ENCODE measurements at places on chromosomes 12 and 14.
A peak's percentile ranks its signal among the peaks of the same experiment; 100 is the strongest.

DNA sequence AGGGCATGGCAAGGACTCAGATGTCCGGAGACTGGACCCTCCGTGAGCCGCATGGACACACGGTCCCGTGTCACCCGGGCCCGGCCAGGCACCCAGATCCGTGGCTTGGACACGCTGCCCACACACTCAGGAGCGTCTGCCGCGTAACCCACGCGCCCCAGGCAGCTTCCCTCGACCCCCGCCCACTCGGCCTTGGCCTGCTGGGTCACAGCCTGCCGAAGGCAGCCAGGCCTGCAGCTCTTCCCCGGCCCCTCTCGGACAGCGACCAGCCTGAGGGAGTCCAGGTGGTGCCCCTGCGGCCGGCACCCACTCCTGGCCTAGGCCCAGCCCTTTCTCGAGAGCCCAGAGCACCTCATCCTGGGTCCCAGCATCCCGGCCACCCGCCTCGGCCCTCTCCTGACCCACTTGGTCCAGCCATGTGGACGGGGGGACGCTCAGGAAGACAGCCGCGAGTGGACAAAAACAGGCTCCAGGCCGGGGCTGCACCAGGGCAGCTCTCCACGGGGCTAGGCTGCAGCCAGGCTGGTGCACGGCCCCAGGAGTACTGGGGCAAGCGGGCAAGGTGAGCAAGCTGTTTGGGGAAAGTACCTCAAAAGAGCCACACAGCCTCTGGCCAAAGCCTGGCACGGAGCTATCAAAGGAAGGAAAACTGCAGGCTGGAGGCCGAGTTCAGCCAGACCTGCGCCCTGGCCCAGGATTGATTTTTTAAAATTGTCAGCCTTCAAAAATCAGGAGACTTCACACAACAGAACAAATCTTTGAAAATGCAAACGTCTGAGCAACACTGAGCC lies 6.5 kb downstream of the AKT1 start:
- no peak for DNase-seq

GRCh38 chr14:65228436-65228835 lies 126.1 kb upstream of the MAX start:
- DNase-seq: no peak

DNA sequence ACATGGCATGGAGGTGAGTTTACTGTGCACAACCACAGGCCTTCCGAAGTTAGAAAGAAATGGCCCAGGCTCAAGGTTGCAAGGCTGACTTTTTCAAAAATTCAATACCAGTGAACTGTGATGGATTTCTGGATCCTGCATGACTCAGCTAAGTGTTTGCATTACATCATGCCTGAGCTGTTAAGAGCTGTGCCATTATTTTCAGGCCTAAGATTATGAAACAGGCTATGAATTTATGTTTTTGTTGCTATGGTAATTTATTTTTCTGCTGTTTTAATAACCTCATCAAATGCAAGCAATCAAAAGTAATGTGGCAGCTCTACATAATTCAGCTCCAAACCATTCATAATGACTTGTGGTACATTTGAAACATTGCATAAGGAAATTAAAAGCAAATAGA lies 457.7 kb upstream of the TMEM132C start:
- DNase-seq: no peak

- no peak for DNase-seq
These were observed 77.6 kb downstream of the NTF3 start for GRCh38 chr12:5509557-5509956.

DNA sequence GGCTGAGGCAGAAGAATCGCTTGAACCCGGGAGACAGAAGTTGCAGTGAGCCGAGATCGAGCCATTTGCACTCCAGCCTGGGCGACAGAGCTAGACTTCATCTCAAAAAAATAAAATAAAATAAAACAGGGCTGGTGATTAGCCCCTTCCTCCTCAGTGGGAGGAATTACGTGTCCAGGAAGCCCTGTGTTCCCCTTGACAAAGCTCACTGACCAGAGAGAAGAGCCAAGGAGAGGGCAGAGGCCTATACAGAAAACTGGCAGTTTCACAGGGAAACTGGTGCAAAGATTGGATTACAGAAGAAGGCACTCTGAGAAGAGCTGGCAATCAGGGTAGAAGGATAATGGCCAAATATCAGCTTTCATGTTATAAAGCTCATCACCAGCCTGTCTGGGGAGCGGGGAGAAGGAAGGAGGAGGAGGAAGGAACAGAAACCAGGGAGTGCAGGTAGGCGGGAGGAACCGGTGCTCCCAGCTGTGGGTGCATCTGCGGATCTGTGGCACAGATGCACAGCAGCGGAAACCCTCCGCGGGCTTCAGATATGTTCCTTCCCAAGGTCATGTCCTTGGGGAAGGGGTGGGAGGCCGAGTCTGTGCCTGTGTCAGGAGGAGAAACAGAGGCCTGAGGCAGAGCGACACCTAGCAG lies 6.7 kb downstream of the RAB15 start:
- DNase-seq: no peak

GRCh38 chr12:96026331-96026730 lies 9.1 kb downstream of the LTA4H start:
- DNase-seq: no peak

DNA sequence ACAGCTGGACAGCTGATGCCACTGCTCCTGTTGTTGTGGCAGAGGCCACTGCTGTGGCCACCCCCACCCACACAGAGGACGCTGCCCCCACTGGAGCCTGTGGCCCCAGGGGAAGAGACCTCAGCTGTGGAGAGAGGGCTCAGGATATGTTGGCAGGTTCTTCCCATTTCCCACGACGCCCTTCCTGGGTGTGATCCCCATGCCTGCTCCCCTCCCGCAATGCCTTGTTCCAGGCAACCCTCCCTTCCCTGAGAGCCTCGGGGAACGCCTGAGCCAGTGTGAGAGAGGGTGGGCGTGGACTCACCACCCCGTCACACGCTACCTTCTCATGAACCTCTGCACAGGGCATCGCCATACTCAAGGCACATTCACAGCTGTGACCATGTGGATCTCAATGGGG lies 5.7 kb upstream of the KRT82 start:
- no peak for DNase-seq

DNA sequence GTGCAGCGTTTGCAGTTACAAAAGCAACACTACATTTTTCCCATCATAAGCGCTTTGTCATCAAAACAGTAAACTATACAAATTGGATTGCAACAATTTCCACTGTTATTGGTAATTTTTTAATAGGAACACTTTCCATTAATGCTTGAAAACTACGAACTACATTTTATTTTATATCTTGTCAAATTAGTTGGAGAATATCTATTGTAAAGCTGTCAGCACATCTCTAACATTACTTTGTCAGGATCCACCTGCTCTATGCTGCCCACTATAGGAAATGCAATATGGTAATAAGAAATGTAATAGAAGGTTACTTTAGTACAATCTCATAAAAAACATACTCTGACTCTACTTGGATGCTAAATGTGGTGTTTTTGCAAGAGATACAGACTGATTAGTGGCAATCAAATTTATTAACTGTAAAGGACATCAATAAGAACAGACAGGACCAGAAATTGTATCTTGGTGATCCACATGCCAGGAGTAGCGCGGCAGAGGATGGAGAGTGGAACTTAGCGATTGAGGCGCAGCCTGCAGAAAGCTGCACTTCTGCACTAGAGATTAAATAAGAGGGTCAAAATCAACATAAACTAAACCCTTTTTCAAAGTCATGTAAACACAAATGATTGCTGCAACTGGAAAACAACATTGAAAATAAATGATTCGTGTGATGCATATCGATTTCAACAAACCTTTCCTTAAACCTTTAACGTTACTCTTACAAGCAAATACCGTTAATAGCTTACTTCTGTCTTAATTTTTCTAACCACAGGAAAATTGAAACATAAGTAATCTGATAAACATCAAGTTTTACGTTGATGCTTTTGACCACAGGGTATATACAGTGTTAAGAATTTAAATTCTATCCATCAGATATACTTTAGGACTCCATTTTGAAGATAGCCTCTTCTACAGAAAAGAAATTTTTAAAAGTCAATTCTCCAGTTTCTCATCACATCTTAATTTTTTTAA lies 3.6 kb upstream of the ARID2 start:
- no peak for DNase-seq

GRCh38 chr12:76432733-76433132 lies 84.5 kb upstream of the BBS10 start:
- no peak for DNase-seq

GRCh38 chr12:122135437-122136031 lies 38.5 kb downstream of the IL31 start:
- no peak for DNase-seq

- DNase-seq: no peak
These were observed 12.2 kb downstream of the AGAP2 start for GRCh38 chr12:57726151-57726883.

DNA sequence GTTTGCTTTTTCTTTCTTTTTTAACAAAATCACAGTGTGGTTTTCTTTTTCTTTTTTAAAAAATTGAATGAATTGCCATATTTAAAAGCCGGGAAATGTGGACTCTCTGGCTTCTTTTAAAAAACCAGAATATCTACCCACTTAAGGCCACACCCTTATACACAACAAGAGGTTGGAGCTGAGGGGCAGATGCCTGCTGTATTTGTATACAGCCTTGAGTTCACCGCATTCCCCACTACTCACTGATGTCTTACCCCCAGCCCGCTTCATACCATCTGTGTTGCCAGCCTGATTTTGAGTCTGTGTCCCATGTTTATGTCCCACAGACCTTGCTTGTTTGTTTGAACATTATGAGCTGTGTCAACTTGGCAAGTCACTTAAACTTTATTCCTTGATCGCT lies 14.3 kb downstream of the JDP2 start:
- DNase-seq: no peak

GRCh38 chr14:102957222-102957621 lies 34.8 kb downstream of the AMN start:
- no peak for DNase-seq

GRCh38 chr14:54570631-54571415 lies 3.9 kb downstream of the SAMD4A start:
- no peak for DNase-seq

DNA sequence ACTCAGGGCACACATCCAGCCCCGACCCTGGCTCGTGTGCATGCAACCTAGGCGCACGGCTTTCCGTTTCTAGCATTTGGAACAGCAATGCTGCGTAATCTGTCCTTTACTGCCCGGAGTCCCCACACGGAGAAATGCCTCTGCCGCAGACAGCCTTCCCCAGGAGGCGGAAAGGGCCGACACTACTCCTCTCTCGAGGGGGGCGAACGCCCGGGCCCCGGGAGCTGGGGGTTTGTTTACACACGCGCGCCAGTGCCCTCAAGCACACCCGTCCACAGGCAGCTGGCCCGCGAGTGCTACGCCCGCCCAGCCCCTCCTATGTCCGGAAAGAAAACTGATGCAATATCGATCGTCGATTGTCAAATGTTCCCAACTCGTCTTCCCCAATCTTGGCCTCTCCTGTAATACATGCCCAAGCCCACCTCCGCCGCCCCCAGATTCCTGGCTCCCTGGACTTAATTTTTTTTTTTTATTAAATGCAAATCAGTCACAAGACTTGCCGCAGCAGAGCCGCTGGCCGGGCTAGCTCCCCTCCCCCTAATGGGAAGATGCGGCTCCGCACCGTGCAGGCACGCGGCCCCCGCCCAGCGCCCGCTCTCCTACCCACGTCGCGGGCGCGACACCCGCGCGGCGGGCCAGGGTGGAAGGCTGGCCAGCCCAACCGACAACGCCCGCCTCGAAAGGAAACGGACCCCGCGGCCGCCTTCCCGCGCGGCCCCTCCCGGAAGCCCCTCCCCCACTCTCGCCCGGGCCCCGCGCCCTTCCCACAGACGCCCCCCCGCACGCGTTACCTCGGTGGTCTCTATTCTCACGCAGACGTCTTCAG lies 642 bp downstream of the SLC38A2 start:
- peak; percentile 33 for DNase-seq

DNA sequence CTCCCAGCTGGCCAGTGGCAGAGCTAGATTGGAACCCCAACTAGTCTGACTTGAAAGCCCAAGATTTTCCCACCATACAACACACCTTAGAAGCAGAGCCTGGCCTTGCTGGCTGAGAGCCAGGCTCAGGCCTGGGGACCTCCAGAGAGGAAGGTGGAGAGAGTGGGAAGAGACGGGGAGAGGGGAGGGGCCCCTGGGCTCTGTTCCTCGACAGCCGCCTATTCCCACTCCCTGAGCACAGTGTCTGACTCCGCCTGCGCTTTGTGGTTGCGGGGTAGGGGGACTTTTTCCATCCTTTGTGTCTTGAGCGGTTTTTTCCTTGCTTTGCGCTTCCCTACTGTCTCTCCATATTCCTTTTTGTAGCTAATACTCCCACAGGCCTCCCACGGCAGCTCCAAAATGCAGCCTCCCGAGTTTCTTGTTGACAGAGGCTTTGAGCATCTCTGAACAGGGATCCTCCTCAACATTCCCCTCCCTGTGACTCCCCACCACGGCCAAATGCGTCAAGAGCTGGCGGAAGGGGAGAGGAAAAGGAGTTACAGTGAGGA lies 4.0 kb upstream of the KCNH3 start:
- no peak for DNase-seq

- no peak for DNase-seq
These were observed 13.0 kb downstream of the KLRD1 start for GRCh38 chr12:10320643-10321042.

- no peak for DNase-seq
These were observed 24.8 kb downstream of the EPYC start for GRCh38 chr12:90979951-90980350.

DNA sequence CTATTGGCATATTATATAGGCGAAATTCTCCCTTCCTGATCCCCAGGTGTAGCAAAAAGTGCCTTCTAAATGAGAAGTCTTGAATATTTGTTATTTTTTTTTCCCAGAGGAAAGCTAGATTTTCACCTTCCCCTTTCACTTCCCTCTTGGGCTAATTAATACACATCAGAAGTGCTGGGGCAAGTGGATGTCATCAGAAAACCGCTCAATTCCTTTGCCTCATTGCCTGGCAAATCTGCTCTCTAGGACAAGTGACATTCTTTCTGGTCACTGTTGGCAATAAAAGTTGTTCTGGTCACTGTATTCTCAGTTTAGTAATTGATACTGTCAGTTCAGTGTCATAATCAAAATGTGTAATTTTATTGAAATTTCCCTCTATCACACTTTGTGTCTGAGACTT lies 174.5 kb downstream of the ETNK1 start:
- DNase-seq: no peak

DNA sequence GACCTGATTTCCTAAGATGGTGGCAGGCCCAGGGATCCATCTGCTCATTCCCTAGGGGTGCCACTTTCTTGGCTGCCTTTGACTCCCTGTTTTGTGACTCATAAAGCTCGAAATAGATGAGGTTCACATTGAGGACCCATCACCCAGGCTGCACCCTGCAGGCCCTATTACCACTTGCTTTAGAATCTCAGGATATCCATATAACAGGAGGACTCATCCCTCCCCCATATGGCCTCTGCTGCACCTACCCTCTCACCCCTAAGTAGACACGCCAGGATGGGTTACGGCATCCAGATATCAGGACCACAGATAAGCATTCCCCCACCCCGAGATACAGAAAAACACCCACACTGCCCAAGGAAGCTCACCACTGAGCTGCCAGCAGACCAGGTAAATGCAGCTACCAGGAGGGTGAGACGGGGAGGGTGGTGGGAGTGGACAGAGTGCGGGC lies 155.7 kb downstream of the DPF3 start:
- DNase-seq: no peak

DNA sequence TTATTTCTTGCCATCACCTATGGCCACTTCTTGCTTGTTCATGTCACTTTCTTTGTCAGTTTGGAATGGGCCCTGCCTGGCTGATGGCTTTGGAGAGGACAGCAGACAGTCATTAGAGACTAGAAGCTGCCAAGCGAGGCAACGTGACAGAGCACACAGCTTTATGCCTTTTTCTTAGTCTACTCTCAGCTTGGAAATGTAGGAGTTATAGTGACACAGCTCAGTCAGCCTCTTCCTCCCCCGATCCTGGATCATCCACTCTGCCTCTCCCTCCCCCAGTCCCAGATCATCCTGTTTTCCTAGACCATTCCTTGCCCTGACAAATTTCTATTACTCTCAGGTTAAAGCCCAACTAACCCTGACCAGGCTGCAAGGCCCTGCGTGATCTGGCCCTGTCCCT lies 26.6 kb downstream of the ETV6 start:
- no peak for DNase-seq

Measured in stimulated activated CD4-positive, alpha-beta T cell treated with anti-CD3 and anti-CD28 coated beads, Interleukin-1b, Interleukin-23, amount 100 ng/mL, for 1 hour (primary cell).